ENCODE measurements at places on chromosomes 6 and 20. TPM values are rescaled to one million over a fixed set of nuclear protein-coding genes. Genes with fewer than 3 reads are reported as not detected.

The ID1 gene
- total RNA-seq: 3,326 TPM

The MYCT1 gene
- total RNA-seq: 15.6 TPM

DNA sequence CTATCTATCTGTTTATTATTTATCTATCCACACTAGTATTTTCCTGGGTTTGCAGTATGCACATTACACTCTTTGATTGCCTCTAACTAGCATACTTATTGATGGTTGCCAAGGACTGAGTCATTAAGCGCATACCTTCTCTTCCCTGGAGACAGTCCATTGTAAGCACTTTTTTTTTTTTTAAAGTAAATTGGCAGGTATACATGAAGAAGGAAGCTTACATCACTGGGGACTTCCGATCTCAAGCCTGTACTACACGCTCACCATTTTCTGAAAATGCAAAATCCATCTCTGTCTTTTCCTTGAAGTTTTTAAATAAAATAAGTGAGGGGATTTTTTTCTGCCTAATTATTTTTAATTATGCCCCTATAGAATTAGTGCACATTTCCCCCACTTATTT is 63.5 kb downstream of the HMGN3 start:
- DNase-seq: no peak

The DTD1 gene
- 34.9 TPM for total RNA-seq

Measured in ascending aorta (tissue), 2 donors.